ENCODE measurements at places on chromosomes 16 and 17.

- no peak for DNase-seq
Observed at GRCh38 chr16:78543023-78543422, 443.6 kb downstream of the WWOX start.

DNA sequence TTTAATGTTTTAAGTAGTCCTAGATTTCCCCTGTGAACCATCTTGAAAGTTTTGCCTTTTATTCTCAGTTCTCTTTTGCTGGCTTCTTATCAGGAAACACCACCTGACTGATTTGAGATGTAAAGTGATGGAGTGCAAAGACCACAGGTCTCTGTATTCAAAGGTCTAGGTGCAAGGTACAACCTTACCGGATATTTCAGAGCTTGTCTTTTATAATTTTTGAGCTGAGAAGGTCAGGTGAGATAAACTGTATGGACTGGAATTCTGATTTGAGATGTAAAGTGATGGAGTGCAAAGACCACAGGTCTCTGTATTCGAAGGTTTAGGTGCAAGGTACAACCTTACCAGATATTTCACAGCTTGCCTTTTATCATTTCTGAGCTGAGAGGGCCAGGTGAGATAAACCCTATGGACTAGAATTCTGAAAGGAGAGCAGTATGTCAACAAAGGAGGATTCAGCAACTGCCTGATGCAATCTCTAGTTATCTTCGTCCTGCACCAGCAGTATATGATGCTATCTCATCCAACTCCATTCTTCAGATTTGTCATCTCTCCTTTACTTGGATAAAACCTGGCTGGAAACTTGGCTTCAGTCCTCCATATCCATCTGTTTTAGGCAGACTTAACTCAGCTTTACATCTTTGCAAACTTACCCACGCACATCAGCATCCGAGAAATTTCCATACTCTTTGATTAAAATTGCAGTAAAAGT, 64.3 kb downstream of the CENPV start:
- DNase-seq = no peak

- no peak for DNase-seq
Observed at GRCh38 chr16:49592546-49593423, 219.2 kb downstream of the C16orf78 start.

GRCh38 chr16:80441935-80442334, 98.9 kb upstream of the DYNLRB2 start:
- no peak for DNase-seq

DNA sequence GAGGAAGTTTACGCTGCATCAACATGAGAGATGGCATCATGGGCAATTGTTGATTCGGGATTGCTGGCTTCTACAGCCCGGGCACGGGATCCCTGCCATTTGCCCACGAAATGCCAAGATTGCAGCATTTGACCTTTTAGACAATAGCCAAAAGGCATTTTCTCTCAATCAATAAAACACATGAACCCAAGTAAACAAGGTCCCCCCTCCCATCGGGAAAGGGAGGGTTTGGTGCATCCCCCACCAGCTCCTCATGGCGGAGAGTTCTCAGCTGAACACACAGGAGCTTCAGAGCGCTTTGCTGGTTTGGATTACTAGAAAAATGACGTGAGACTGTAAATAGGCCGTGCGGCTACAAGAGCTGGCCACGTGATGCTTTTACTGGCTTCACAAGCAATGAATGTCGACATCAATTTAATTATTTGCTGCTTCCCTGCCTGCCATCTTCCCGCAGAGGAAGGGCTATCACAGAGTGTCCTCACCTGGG, 147.6 kb downstream of the C16orf95 start:
- no peak for DNase-seq

Measured in activated CD8-positive, alpha-beta memory T cell treated with anti-CD3 and anti-CD28 coated beads for 4 hours (primary cell).